ENCODE measurements at places on chromosomes 2 and 18.

- DNase-seq: no peak
Observed at GRCh38 chr2:127651381-127651809, 5.4 kb downstream of the GPR17 start.

GRCh38 chr2:6425032-6425431 is 440.7 kb downstream of the CMPK2 start:
- no peak for DNase-seq

DNA sequence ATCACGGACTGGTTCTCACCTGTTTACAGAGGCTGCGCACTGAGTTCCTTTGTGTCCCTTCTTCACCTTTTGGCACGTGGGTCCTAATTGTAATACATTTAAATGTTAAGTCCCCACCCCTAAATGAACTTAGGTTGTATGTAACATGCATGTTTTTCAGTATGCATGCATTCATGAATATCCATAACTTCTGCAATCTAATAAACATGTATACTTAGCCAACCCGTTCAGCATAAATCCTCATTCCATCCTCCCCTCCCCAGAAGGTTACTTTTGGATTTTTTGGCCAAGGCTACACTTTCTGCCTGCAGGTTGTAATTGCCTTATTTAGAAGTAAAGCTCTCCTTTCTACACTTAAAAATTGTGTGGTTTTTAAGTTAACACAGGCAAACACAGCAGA is 314.7 kb downstream of the SUCLG1 start:
- no peak for DNase-seq

DNA sequence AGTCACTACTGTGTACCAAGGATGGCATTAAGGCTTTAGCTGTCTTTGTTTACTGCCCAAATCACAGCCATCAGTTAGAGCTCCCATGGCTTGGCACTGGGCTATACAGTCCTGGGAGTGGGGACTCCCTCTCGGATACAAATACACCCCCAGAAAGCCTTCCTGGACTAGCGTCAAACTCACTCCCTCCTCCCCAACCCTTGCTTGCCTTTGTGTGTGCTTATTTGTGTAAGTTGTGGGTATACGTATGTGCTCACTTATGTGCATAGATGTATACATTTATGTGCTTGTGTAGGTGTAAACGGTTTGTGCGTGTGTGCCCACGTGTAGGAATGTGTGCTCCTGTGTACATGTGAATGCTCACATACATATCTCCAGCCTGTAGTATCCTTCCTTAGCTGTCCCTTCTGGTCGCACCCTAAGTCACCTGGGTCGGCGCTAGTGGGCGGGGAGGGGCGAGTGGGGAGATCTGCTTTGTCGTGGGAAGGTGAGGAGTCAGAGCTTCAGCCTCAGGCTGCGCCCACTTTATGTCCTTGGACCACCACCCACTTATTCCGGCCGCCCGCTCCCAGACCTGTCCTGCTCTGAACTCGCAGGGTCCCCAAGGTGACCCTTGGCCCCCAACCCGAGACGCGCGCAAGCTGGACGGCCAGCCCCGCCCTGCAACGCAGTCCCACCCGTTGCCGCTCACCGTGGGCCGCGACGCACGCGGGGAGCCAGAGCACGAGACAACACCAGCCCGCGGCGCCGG is 461 bp downstream of the PRADC1 start:
- no peak for DNase-seq

DNA sequence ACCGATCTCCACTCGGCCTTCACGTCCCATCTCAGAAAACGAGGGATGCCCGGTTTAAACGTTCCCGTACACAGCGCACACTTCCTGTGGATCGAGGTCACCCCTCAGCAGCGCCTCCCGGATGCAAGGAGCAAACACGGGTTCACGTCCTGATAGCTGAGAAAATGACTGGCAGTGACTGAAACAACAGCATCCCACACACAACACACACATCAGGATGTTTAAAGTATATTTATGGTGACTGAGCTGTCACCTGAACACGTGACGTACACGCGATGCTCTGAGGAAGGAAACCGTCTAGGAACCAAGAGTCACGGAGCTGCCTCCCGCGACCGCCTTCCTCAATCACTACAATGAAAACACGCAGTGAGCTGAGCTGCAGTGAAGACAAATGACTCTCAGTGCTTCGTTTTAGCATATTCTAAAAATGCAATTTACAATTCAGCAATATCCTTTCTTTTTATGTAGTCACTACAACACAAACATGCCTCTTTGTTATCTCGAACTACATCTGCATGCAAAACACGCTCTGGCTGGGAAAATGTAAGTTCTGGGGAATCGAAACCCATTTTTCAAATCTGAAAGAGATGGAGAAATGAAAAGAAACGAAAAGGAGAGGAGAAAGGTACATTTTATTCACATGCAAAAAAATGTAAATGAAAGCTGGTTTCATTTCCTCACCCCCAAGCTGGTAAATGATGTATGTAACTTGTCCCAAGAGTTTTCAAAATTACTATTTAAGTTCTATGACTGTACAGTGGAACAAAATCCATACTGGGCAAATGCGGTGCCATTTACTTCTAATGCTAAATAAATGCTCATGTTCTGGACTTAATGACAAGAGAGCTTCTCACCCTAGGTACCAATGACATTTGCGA is 19.8 kb downstream of the HDAC4 start:
- DNase-seq: no peak

DNA sequence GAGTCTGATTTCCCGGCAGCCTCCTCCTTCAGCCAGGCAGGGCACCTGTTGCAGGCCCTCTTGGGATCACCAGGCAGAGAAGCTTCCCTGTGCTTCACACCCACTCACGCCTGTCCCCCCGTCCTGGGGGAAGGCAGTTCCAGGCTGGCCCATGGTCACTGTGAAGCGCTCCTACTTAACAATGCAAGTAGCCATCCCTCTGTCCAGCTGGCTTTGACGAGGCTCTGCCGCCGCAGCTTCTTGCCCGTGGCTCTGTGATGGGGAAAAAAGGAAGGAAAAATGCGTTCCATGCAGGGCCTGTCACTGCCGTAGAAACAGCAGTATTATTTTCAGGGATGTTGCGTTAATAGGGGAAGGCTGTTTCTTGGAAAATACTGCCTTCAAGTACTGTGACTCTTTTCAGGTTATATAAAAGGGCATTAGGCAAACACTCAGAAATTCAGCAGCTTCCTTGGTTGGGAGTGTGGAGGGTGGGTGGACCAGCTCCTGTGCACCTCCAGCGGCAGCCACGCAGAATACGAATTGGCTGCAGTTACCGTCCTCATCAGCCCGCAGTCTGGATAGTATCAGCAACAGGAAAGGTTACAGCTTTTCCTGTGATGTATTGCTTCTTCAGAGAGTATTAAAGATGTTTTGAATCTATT is 232.3 kb downstream of the KLHL29 start:
- DNase-seq: no peak

DNA sequence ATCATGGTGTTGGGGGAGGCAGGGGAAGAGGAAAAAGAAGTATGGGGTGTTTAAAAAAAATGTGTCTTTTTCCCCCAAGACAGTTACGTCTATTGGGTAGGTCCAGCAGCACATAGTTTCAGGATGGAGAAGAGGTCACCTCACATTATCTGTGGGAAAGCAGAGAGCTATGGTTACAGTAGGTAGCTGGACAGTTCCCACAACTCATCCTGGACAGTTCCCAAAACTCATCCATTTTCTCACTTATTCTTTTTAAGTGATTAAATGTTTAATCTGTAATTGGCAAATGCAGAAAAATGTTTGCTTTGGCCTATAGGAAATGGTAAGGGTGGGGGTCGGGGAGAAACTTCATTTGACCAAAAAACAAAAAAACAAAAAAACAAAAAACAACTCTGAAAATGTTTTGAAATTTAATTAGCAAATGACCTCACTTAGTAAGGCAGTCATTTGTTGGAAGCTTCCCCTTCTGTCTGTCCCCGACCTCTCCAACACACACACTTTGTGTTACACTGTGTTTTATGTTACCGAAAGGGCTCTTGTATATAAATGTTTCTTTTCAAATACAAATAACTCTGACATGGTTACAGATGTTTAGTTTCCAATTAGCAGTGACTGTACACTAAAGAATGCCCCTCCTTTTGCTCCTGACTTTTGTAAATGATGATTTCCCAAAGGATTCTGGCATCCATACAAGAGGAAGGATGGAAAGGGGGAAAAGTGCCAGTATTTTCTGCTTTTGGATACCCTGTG is 173.3 kb upstream of the ZFP36L2 start:
- DNase-seq: no peak

GRCh38 chr2:14398641-14399040 is 233.9 kb upstream of the LRATD1 start:
- DNase-seq: no peak

DNA sequence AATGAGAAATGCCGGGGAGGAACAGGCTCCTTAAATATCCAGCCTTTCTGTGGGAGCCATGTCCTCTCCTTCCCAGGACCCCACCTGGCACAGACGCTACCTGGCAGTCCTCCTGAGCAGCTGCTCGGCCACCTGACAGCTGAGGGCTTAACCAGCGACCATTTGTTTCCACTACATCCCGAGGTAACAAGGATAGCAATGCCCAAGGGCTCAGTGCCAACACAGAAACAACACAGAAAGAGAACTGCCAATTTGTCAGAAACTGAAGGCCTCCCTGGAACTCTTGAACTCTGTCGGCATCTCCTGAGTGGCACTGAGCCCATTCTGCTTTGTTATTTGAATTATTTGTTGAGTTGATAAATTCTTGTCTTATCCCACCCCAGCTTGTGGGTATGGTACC is 122.2 kb upstream of the ARHGAP28 start:
- no peak for DNase-seq

GRCh38 chr2:98503481-98504105 is 58.9 kb downstream of the INPP4A start:
- DNase-seq: no peak

DNA sequence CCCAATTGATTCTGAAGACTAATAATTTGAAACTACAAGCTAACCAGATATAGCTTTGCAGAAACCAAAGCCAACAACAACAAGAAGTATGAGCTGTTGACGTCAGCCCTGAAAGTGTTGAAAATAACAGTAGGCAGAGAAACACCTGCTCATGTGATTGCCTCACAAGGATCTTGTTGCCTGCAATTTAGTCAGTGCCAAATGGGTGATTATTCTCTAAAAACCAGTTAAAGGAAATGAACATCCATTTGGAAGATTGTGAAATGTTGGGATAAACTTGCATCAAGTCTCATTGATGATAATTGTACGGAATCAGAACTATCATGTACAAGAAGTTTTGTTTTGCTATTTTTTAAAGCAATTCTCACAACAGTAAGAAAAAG is 2.8 kb downstream of the CYTIP start:
- no peak for DNase-seq

DNA sequence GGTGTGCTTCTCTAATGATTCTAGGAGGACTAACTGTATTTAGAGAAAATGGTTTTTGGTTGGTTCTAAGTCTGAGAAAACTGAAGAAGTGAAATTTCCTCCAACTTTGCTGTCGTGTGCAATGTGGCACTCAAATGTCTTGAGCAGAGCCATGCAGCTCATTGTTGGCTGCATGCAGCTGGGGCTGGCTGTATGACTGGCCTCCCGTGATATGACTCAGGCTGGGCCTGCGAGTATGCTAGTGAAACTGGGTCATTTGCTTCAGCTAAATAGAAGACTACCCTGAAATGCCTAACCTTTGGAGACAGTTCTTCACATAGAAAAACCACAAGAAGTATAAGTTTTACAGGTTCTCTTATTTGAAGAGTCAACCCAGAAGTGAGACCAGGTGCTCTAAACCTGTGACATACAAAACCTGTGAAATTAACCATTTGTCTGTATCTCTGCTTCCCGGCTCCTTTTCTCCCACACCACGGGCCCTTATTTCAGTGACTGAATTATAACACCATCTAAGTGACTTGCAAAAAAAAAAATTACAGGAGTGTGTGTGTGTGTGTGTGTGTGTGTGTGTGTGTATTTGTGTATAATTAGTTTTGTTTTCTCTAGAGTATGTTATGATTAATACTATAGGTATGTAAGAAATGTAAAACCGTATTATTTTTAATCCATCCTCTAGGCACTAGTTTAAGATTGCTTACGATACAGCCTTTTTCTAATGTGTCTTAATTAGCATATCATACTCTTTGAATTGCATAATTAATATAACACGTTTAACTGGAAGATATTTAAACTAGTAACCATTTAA is 15.9 kb downstream of the POLI start:
- no peak for DNase-seq

DNA sequence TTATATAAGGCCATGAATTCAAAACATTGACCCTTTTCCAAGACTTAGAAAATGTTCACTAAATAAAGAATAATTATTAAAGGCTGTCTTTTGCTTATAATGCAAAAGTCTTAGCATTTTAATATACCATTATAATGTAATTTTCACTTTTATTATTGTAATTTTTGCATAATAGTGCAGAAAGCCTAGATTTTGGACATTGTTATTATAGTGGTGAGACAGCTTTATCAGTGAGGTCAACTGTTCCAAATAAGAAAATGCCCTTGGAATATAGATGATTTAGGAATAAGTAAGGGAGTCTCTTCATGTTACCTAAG is 56.6 kb downstream of the ATIC start:
- DNase-seq: no peak

- DNase-seq: no peak
Observed at GRCh38 chr2:109436610-109437225, 177.0 kb downstream of the SEPTIN10 start.

DNA sequence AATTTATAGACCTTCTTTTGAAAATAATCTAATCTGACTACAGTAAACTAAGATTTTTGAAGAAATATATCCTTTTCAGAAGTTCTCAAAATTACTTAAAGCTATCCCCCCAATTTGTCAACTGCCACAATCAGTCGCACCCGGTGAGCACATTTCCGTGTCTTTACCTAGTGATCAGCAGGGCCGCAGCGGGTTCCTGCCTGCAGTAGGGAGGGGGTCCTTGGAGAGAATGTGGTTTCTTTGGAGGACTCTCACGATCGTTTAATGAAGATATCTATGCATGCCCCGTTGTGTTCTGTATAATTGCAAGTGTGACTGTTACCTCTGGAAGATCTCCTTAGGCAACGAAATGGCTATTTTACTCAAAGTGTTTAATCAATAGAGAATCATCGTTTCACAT is 251.9 kb upstream of the RAB12 start:
- no peak for DNase-seq

GRCh38 chr18:59820663-59821062 is 79.1 kb upstream of the PMAIP1 start:
- DNase-seq: no peak

GRCh38 chr2:42916324-42916723 is 123.9 kb upstream of the HAAO start:
- no peak for DNase-seq

- DNase-seq: no peak
Observed at GRCh38 chr18:36942264-36942663, 113.3 kb downstream of the KIAA1328 start.

DNA sequence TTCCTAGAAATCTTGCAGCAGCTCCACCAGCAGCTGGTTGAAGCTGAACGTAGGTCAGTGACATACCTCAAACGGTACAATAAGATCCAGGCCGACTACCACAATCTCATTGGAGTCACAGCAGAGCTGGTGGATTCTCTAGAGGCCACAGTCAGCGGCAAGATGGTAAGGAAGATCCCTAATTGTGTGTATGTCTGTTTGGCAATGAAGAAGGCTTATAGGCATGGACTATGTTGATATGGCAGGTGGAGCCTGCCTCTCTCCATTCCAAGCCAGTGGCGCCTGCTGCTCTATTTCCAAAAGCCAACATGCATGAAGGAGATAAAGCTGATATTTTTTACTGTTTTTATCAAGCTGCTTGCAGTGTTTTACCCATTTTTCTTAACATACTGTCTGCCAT is 36.8 kb downstream of the ARMC9 start:
- no peak for DNase-seq

Measured in esophagus muscularis mucosa (tissue), 4 donors.